Urothelium cell line (cell line): ENCODE measurements at places on chromosomes 13 and 19.

DNA sequence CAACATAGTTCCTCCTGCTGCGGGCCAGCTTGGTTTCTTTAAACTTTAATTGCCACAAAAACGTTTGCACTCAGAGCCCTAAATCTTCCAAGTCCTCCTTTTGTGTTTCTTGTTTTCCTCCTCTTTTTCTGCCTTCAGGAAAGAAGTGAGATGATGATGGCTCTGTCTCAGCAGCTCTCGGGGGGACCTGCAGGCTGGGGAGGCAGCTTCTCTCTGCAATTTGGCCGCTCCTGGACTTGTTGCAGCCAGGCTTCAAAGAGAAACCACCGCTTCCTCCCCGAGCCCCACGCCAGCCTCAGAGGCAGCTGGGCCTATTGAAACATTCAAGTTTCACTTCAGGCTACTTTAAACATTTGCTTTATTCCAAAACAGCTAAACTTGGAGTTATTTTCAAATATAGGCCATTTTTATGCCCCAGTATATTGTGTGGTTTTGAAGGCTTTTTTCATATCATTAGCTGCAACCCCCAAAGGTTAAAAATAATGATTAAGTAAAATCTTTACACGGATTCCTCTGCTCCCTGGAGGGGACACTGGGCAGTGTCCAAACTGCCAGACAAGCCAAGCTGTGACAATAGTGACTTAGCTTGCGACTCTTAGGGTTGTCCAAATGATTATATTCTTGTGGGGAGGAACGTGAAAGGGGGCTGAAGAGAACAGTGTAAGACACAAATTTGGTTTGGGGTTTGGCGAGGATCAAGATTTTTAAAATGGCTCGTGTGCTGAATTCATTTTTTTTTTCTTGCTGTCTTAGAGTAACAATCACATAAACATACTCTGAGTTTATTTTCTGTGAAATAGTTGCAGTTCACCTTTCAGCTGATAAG is 330.8 kb downstream of the DLEU7 start:
- DNase-seq = peak; percentile 40

- no peak for DNase-seq
These were observed 125.0 kb downstream of the VWA8 start for GRCh38 chr13:41835871-41836270.

- no peak for DNase-seq
These were observed 2.0 kb upstream of the RCBTB1 start for GRCh38 chr13:49587311-49587847.

- DNase-seq = no peak
These were observed 22.8 kb upstream of the EMP3 start for GRCh38 chr19:48302600-48302959.

- no peak for DNase-seq
These were observed 2.4 kb upstream of the TEKTIP1 start for GRCh38 chr19:3536429-3537100.

- DNase-seq = no peak
These were observed 12.0 kb upstream of the CRTC1 start for GRCh38 chr19:18671303-18672043.

GRCh38 chr13:102901615-102902305 is 55.9 kb downstream of the ERCC5 start:
- DNase-seq = no peak

- peak; percentile 30 for DNase-seq
These were observed 851 bp downstream of the ZNF320 start for GRCh38 chr19:52896431-52897137.

DNA sequence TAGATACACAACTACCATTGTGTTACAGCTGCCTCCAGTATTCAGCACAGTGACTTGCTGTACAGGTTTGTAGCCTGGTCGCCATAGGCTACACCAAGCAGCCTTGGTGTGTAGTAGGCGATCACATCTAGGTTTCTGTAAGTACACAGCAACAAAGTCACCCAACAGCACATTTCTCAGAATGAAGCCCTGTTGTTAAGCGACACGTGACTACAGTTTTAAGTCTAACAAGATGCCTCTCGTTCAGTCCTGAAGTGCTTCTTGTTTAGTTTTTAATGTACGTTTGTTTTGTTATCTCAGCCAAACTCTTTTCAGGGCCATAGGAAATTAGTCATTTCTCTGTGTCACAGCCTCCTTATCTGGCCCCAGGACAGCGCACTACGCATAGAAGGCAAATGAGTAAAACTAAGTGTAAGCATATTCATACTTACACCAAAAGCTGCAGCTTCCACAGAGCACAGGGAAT is 50.0 kb upstream of the GPR183 start:
- DNase-seq = no peak

GRCh38 chr13:49521224-49521623 is 25.5 kb downstream of the PHF11 start:
- no peak for DNase-seq

DNA sequence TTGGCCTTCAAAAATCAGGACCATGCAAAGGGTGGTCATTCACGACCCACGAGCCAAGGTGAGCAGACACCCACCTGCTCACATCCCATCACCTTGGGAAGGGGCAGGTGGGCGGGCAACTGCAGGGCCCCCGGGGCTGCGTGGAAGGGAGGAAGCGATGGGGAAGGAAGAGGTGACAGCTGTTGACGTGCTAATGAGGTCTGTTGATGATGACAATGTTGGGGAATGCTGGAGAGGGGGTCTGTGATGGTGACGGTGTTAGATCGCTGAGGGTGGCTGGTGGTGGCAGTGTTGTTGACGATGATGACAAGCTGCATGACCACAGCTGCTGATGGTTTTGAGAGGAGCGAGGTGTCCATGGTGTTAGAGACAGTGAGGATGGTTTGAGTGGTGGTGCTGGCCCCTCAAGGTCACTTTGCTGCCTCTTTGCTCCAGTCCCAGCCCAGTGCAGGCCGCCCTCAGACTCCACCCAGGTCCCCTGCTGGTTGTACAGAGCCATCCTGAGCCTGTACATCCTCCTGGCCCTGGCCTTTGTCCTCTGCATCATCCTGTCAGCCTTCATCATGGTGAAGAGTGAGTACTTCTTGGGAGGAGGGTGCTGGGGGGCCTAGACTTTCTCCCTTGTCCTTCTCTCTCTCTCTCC is 900 bp downstream of the MCEMP1 start:
- no peak for DNase-seq

DNA sequence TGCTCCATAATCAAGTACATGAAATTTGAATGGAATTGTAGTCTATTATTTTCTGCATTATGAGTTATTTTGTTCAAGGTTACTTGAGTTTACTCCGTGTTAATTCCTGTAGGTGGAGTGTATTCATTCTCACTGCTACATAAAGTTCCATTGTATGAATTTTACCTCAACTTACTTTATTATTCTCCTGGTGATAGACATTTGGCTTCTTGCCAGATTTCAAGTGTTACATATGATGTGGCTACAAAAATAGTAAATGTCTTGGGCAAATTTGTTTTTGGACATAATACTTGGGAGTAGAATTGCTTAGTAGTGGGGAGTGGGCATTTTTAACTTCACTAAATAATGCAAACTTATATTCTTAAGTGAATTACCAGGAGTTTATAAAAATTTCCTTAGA is 328.9 kb downstream of the SHISA2 start:
- no peak for DNase-seq

DNA sequence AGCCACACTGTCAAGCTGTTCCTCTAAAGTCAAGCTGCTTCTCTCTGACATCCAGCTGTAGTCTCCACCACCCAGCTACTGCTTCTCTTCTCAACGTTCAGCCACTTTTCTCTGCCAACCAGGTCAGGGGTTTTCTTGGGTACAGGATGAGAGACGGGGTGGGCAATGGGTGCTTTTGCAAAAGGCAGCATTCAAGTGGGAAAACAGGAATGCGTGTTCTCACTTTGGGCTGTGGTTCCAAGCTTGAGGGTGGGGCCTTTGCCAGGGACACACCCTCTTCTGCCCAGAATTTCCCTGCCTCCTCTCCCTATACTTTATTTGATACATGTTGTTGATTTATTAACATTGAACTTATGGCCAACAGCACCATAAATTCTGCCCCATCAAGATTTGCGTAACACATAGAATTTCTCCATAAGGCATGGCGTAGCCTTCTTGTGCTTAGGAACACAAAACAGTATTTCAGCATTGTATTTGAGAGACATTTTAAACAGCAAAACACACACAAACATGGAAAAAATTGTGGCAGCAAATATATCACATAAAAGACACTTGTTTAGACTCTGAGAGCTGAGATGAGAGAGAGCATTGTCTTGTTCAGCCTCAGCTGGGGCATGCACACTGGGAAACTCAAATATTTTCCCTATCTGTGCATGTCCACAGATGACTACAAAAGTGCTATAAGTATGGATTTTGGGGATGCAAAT is 392.8 kb downstream of the SLITRK6 start:
- no peak for DNase-seq

- DNase-seq = no peak
These were observed 7.7 kb downstream of the ZNF253 start for GRCh38 chr19:19873381-19873780.

DNA sequence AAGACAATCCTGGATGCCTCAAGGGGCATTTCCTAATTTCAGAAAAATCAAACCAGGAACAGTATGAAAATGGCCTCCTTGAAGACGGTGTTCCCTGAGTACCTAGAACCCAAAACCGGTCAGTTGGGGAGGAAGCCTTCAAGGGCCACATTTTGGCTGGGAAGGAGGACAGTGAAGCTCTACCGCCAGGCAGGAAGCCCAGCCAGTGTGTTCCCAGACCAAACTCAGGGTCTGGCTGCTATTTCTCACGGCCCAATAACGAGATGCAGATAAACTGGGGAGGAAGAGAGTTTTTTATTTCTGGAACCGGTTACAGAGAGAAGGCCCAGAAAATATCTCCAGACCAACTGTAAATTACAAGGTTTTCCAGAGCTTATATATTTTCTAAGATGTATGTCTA is 24.3 kb upstream of the CEACAM21 start:
- no peak for DNase-seq

DNA sequence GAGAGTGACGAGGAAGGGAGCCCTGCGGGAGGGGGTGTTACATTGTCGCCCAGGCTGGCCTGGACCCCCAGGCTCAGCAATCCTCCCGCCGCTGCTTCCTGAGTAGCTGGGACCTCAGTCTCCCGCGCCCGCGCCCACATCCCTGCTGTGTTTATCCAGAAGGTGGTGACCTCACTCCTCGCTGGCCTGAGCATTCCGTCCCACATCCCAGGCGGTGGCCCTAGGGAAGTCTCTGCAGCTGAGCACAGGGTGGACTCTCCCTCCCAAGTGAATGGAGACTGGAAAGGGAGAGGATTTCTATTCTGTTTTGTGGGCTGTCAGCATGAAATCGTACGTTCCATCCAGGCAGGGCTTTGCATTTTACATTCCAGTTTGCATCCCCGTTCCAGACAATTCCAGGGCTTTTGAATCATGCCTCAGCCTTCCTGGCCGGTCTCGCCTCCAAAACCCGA is 401 bp upstream of the ZNF765 start:
- peak; percentile 20 for DNase-seq

- DNase-seq = peak; percentile 70
These were observed 4.3 kb downstream of the BBC3 start for GRCh38 chr19:47226426-47227351.

DNA sequence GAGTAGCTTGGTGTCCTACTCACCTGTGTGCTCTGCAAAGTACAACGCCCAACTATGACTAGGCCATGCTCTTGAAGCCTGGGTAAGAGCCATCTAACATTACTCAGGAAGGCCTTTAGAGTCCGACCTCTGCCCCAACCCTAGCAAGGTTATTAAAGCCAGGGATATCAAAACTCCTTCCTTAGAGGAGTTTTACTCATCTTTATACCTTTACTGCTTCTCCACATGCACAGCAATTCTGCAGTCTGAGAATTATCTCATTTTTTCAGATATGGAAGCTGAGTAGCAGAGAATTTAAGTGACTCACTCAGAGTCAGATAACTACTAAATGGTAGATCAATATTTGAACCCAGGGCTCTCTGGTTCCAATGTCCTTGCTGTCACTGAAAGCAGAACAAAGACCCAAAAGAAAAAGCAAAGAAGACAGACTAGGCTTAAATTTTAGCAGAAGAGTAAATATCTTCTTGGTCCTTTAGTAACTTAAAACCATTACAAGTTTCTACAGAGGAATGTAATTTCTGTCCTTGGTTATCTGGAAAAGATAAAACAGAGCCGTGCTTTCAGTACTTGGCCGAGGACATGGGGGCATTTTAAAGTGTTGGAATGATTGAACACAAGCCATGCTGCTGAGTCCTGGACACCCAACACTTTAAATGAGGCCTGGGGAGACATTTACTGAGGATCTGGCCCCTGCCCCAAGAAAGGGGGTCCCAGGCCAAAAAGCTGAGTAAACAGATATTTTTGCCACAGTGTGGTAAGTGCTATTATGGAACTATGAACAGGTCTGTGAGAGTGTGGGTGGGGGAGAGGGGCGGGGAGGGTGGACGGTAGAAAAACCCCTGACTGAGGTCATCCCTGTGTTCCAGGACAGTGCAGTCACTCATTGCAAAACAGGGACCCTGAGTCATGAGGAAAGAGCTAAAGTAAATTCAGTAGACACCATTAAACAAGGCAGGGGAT is 18.4 kb upstream of the KPNA3 start:
- DNase-seq = peak; percentile 9

DNA sequence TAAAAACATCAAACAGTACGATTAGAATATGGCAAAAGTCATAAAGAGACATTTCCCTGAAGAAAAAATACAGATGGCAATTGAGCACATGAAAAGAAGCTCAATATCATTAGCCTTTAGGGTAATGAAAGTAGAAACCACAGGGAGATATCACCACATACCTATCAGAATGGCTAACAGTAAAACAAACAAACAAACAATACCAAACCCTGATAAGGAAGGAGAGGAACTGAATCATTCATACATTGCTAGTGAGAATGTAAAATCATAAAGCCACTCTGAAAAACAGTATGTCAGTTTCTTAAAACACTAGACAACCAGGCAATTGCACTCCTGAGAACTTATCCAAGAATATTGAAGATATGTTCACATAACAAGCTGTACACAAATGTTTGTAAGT is 1342.5 kb upstream of the SLC10A2 start:
- DNase-seq = no peak

DNA sequence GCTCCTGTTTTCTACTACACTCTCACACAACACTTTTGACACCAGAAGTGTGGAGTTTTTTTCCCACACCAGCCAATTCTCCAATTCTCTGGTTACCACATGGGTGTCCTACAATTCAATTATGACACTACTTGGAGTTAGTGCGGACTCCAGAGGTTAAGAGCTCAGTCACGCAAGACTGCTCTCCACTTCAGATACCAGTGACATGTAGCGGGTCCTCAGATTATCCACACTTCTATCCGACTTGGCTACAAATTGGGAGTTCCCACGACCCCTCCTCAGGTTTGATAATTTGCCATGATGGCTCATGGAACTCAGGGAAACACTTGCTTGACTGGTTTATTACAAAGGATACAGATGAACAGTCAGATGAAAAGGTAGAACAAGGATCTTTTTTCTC is 32.9 kb downstream of the PAN3 start:
- no peak for DNase-seq

GRCh38 chr13:91072486-91072885 is 275.0 kb upstream of the MIR17HG start:
- DNase-seq = no peak
